ENCODE measurements at places on chromosomes 11 and 22.

GRCh38 chr22:23845265-23846080 lies 6.7 kb upstream of the DERL3 start:
- DNase-seq: no peak

GRCh38 chr11:46240371-46240770 lies 37.1 kb upstream of the CREB3L1 start:
- DNase-seq: no peak

GRCh38 chr22:16601437-16602223 lies 9.0 kb upstream of the CCT8L2 start:
- no peak for DNase-seq

- DNase-seq: no peak
These were observed 33.1 kb upstream of the ARHGAP32 start for GRCh38 chr11:129225190-129225589.

GRCh38 chr11:7967097-7967496 lies 1.9 kb upstream of the NLRP10 start:
- no peak for DNase-seq

GRCh38 chr22:17578136-17578754 lies 14.9 kb downstream of the SLC25A18 start:
- no peak for DNase-seq

DNA sequence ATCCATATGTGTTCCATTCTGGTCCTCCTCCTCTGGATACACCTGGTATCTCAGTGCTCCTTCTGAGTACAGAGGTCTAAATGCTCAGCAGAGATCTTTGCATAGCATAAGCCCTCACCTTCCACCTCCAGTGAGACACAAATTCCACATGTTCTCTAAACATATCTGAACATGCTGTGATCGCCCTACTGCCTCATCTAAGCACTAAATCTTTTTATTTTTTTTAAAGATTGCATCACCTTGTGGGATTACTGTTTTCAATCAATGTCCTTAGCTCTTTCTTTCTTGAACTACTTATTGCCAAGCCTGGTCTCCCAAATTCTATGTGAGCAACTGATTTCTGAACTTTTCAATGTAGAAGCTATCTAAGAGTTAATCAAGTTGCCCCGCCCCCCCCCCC lies 113.4 kb downstream of the TRPC6 start:
- DNase-seq: no peak

GRCh38 chr11:45337583-45338360 lies 51.6 kb upstream of the SYT13 start:
- no peak for DNase-seq

DNA sequence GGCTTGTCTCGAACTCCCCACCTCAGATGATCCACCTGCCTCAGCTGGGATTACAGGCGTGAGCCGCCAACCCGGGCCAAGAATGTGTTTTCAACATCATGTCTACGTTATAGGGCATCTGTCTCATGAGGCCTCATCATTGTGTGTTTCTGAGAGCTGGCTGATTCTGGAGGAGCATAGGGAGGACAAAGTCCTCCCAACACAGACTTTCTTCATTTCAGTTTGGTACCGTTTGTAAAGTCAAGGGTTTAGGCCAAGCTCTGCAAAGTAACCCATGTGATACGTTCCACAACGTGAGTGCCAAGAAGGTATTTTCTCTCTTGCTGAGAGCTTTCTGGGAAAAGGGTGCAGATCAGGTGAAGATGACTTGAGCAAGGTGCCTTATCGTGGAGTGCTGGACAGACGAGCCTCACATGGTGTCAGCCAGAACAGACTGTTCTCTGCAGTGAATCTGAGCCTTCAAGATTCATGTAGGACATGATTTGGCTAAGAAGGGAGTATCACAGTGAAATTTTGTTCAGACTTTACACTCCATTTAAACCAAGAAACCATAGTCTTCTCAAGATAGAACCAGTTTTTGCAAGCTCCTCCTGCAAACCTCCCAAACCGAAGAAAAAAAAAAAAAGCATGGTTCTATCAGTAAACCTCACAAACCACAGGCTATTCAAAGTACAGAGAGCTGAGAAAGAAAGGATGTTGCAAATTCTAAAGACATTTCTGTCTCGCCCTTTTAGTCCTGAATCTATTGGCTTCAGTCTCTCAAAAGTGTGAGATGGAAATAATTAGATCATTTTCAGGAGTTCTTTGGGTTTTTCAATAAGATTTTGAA lies 71.7 kb downstream of the DBX1 start:
- no peak for DNase-seq

- no peak for DNase-seq
These were observed 86.3 kb upstream of the RTL6 start for GRCh38 chr22:44584256-44584902.

- DNase-seq: no peak
These were observed 29.8 kb downstream of the OR6Q1 start for GRCh38 chr11:58060535-58060934.

DNA sequence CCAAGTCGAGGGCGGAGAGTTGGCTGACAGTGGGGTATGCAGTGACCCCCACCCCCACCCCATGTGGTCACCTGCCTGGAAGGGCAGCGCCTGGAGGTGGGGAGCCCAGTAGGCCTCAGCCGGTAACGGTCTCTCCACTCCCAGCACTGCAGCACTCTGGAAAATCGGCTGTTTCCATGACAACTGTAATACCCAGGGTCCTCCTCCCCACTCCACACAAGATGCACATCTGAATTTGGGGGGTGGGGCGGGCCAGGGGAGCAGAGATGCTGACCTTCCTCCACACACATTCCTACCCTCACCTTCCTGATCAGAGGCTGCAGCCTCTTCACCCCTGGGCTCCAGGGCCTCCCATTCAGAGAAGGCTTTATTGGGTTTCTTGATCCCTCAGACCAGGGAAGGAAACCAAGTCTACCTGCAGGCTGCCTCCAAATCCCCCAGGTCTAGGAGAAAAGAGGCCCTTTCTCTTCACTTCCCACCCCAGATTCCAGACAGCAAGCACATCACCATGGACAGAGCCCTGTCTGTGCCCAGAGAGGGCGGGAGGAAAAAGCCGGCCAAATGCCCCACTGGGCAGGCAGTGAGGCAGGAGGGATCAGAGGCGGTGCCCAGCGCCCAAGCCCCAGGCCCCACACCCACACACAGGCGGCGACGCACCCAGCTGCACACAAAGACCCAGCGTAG lies 46.5 kb downstream of the SLC22A12 start:
- no peak for DNase-seq
